ENCODE measurements at places on chromosomes 5 and 9.

- peak; percentile 49 for DNase-seq
Measured at GRCh38 chr5:16467363-16468219, 2.0 kb upstream of the ZNF622 start.

GRCh38 chr5:151897020-151897552 is 27.6 kb downstream of the GLRA1 start:
- DNase-seq: no peak

- DNase-seq: peak; percentile 70
Measured at GRCh38 chr9:97938081-97938644, at the start of gene HEMGN. Gene HEMGN, minus strand, starts transcription at chr9:97938172. Its CDS starts 36 bp downstream, at chr9:97938136.

DNA sequence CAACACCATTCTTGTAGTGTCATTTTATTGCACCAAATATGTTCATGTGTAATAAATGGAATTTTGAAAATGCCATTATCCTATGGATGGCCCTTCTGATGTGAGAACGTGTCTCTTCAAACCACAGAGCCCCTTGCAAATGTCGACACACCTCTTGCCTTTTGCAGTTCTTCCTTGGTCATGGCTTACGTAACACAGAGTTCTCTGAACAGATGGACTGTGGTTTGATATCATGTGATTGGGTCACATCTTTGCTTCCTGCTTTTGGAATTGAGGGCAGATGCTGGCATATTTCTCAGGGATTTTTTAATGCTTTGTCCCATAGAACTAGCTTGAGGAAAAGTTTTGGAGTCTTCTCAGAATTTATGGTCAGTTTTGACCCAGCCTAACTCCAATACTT is 4.6 kb downstream of the TGFBR1 start:
- no peak for DNase-seq

DNA sequence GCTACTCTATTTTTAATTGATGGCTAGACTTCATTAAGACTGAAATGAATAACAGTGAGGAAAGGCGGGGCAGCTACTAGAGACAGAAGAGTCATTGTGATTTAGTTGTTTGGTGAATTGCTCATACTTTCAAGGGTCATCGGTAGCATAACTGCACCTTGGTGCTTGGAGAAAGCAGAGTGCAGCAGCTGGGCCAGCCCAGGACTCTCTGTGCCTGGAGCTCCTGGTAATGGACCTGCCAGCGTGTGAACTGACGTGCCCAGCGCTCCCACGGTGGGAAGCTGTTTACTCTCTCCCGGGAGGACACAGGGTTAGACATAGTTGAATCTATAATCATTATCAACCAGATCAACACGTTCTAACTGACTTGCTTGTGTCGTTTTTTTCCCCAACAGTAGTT is 42.9 kb downstream of the LURAP1L start:
- DNase-seq: no peak

DNA sequence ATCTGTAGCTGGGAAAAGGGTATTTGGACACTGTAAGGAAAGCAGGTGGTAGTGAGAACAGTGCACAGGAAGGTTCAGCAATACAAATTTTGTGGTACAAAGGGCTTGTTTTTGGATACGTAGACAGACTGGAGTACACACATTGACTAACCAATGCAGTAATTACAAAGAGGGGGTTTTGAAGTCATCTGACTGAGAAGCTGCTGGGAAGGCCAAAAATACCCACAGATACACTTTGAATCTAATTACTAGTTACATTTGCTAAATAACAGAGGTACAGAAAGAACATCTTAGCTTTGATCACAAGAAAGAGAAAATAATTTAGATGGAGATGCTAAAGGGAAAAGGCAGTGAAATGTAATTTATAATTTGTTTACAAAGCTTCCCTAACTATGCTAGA is 45.9 kb downstream of the PKD2L2 start:
- no peak for DNase-seq

DNA sequence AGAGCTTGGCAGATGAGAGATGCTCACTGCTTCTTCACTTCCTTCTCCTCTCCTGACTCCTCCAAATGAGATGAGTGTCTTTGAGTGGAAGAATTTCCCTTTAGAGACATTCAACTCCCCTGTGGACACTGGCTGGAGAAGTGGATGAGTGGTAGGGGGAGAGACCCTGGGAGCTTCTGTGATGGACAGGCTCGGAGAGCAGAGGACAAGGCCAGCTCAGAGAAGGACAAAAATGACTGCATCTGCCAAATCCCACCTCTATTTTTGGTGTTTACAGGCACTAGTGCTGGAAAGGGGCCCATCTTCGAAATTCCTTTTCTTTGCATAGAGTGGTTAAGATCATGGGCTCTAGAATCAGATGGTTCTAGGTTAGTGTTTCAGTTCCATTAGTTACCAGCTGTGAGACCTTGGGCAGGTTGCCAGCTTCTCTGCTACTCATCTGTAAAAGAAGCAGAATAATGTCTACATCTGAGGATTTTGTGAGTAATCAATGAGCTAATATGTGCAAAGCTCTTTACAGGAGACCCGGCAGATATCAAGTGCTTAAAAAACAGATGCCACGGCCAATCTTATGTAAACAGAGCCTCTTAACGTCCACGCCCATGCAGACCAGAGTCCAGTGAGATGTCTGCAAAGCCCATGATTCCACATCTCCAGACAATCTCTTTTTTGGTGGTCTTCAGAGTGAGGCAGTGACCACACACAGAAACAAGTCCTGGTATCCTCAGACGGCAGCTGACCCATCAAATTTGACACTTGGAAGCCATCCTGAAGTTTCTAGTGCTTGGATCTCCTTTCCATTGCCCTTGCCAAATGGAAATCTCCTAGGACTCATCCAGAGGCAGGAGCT is 13.6 kb upstream of the COL27A1 start:
- DNase-seq: no peak

- DNase-seq: no peak
Measured at GRCh38 chr9:7960320-7961050, 160.9 kb upstream of the DMAC1 start.

DNA sequence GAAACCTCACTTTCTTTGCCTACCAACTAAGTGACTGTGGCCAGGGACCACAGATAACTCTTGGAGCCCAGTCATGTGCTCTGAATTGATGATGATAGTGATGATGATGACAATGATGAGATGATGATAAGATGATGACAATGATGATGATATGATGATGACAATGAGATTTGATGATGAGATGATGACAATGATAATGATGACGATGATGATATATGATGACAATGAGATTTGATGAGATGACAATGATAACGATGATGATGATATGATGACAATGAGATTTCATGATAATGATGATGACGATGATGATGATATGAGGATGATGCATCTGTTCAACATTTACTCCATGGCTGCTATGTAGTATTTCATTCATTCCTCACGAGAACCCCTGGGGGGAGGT is 213.0 kb downstream of the ERCC6L2 start:
- no peak for DNase-seq

- no peak for DNase-seq
Measured at GRCh38 chr5:151961557-151961956, 36.9 kb upstream of the GLRA1 start.
